ENCODE measurements at places on chromosomes 6 and 20.

DNA sequence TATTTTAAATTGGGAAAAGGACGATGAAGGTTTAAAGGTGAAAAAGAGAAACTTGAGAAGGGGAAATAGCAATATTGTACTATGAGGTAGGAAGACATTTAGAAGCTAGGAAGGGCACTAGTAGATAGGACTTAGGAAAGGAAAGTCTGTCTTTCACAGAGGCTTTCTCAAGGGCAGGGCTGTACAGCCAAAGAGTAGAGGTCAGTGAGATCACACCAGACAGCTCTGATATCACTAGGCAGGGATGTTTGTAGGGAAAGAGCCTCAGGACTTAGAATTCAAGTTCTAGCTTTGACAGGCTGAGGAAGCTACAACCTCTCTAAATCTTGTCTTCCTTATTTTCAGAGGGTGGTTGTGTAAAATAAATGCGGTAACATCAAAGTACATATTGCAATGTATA is 160.4 kb upstream of the SLC22A16 start:
- DNase-seq, result no peak

GRCh38 chr6:36217946-36218345 is 21.4 kb downstream of the BRPF3 start:
- no peak for DNase-seq

DNA sequence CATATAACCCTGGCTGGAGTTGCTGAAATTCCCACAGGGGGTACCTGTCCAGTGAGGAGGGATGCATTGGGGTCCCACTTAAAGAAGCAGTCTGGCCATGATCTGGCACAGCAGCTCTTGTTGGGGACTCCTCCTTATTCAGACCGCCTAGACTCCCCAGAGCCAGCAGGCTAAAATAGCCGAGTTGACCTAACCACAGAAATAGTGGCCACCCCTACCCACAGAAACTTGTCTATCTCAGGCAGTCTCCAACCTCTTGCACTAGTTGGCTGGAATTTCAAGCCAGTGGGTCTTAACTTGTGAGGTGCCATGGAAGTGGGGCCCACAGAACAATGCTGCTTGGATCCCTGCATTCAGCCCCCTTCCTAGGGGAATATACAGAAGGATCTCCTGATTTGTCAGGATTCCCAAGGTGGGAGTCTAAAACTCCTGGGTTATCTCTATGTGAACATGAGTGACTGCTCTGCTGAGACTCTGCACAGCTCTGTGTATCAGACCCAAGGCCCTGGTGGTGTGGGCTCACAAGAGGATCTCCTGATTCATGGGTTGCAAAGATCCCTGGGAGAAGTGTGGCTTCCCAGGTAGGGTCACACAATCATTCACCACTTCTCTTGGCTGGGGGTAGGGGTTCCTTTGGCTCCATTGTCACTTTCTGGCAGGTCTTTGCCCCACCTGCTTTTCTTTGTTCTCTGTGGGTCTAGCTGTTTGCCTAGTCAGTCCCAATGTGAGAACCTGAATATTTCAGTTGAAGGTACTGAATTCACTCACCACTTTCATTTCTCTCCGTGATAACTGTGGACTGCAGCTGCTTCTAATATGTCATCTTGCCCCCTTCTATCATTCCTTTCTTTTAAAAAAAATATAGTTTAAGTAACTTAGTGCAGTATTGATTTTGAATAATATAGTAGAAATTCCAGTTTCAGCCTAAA is 65.5 kb upstream of the CLVS2 start:
- DNase-seq, result no peak

DNA sequence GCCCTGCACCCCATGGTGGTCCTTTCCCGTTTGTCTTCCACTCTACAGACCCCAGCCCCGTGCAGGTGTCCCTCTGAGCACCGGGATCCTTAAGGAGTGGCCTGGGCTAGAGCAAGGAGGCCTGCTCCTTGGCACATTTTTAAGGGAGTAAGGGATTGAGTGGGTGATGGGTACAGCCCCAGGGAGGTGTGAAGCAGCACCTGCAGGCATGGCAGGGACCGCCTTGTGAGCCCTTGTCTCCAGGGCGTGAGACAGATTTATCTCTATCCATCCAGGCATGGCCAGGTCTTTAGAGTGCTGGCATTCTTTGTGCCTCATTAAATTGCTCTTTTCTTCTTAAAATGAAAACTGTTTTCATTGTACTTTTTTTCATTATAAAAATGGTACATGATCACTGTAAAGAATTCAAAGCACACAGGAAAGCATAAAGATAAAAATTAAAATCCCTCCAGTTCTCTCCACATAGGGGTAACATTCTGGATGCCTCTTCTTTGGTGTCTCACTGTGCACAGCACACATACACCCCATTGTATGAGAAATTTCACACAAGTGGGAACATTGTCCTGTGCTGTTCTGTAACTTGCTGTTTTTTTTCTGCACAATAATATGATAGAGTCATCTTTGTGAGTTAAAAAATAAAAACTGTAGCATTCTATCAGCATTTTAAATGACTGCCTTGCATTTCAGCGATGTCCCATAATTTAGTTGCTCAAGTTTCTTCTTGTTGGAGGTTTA is 31.9 kb upstream of the ZNF831 start:
- DNase-seq, result no peak

DNA sequence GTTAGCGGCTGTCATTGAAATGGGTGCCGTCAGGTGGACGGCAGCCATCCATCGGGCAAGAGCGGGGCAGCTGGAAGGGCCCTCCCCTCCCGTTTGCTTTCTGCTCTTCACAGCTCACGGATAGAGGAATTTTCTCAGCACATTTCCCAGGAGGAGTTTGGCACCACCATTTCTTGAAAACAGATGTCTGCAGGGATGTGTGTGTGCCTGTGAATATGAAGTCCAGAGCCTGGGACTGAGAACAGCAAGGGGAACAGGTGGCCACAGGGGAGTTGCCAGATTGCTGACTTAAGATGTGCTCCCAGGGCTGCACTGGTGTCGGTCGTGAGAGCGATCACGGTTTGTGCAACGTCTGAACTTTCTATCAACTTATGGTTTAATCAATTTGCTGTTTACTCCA is 22.1 kb upstream of the ECI2 start:
- DNase-seq, result no peak

- no peak for DNase-seq
Observed at GRCh38 chr6:148986608-148987007, 239.8 kb downstream of the UST start.

- no peak for DNase-seq
Observed at GRCh38 chr6:34259529-34260069, 10.8 kb upstream of the SMIM29 start.

- no peak for DNase-seq
Observed at GRCh38 chr6:166402582-166403277, 20.0 kb upstream of the MPC1 start.

DNA sequence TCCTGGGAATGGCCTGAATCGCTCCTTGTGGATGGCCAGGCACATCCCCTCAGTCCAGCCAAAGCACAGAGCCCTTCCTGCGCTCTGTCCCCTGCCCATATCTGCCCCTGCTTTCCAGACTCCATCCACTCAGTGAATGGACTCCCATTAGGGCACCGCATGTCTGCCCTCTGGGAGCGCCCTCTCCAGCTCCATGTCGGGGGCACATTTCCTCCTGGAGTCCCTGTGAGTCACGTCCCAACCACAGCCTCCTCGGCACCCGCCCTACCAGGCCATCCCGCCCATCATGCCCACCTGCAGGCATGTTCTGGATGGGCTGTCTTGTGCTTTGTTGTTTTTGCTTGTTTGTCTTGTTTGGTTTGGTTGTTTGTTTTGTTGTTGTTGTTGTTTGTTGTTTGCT is 96.8 kb downstream of the PSMB1 start:
- DNase-seq, result no peak

DNA sequence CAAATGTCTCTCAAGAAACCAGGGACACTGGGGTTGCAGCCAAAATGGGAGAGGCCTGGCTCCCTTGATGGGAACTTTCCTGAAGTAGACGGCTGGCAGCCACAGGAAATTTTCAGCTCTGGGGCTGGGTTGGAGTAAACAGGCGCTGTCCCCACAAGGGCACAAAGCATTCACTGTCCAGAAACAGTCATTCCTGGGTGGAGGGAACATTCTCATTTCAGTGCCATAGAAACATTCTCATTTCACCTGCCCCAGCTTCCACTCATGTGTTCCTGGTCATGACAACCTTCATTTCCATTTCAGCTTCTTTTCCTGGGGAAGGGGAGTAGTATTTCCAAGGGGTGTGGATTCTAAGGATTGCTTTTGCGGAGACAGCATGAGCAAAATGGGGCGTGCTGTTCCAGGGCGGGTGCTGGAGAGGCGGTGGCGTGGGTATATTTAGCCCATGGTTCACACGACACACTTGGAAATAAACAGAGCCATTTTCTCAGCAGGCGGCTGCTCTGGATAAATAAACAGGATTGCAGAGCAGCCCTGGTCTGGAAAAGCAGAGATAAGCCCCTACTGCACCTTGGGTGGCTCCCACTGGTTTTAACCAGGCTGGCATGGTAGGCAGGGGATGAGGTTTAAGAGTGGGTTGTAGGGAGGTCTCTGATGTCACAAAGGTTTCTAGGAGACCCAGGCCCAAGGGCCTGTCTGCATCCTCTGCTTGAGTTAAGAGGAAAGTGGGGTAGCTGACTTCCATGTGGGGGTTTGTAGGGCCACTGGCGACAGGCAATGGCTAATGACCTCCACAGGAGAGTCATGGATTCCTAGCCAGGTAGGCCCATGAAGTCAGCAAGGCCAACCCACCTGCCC is 32.9 kb downstream of the COX4I2 start:
- no peak for DNase-seq

DNA sequence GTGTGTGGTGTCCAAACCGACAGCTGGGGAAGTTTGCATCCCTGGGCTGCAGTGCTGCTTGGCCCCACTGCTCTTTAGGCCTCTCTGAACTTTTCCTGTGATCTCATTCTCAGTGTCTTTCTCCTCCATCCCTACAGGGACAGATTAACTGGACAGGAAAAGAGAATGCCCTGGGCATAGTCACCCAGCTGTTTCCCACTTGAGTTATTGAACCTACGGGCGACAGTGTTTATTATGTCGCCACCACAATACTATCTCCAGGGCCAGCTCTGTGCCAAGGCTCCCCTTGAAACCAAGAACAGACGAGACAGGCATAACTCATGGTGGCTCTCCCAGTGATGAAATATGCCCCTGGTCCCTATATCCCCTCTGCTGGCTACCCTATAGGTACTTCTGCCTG is 147.8 kb upstream of the EPHA7 start:
- DNase-seq, result no peak

DNA sequence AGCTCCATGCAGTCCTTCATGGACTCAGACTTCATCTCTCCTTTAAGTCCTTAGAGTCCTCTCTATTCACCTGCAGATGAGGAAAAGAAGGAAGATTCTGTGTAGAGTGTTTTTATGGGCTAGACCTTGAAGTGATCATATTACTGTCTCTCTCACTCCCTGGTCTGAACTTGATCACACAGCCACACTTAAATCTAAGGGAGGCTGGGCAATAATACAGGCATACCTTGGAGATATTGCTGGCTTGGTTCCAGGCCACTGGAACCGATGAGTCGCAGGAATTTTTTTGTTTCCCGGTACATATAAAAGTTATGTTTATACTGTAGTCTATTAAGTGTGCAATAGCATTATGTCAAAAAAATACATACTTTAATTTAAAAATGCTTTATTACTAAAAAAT is 59.2 kb upstream of the FOXO3 start:
- peak; percentile 9 for DNase-seq

DNA sequence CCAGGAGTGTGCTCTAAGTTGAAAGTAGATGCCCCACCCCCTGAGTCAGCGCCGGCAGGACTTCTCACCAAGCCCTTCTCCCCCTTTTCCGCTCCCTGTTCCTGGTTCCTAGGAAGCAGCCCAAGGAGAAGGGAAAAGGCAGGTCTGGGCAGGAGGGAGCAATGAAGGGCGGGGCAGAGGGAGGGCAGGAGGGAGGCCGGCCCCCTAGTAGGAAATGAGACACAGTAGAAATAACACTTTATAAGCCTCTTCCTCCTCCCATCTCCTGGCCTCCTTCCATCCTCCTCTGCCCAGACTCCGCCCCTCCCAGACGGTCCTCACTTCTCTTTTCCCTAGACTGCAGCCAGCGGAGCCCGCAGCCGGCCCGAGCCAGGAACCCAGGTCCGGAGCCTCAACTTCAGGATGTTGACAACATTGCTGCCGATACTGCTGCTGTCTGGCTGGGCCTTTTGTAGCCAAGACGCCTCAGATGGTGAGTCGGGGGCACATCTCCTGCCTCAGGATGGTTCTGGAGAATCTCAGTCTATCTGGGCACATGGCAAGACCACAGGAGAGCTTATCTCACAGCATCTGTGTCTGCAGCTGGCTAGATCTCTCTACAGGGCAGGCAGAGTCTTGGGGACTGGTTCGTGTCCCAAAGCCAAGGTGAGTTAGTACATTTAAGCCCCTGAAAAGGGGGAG is at the start of gene PROCR:
Gene PROCR, plus strand, starts transcription at position 320 of the 681 bp plus-strand sequence. Its CDS starts 83 bp downstream, at position 403.
- peak; percentile 92 for DNase-seq

DNA sequence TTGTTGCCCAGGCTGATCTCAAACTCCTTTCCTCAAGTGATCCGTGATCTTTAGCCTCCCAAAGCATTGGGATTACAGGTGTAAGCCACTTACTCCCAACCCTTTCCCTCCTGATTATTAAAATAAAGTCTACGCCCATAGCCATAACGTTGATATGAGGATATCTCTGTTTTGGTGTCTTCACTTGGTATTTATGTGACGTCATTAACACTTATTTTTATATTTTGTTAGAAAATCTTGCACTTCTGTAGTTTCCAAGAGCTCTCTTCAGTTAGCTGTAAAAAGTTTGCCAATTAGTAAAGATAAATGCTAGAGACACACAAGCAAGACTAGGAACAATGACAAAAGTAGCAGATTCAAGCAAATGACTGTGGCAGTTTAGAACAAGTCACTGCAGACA is 115.6 kb upstream of the HSF2 start:
- no peak for DNase-seq

DNA sequence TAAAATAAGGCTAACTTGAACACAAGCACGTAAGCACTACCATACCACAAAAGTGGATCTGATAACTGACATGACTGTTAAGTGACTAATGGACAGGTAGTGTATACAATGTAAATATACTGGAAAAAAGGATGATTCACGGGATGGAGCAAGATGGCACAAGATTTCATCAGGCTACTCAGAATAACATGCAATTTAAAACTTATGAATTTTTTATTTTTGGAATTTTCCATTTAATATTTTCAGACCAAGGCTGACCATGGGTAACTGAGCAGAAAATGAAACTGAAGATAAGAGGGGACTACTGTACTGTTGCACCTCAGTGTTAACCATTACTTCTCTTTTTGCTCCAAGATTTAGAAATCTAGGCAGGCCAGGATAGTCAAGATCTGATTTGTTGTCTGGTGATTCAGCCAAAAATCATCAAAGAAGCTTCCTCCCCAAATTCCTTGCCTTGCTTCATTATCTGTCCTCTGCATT is 45.4 kb downstream of the TPBG start:
- no peak for DNase-seq

- DNase-seq, result no peak
Observed at GRCh38 chr20:23414526-23415188, 6.6 kb downstream of the NAPB start.

- no peak for DNase-seq
Observed at GRCh38 chr6:132007474-132008190, 56.5 kb upstream of the CCN2 start.

All from urothelium cell line (cell line).